Choroid plexus epithelial cell (primary cell): ENCODE measurements at places on chromosomes 3 and 15.

GRCh38 chr3:104436506-104436905 lies 930.2 kb upstream of the ALCAM start:
- no peak for DNase-seq

DNA sequence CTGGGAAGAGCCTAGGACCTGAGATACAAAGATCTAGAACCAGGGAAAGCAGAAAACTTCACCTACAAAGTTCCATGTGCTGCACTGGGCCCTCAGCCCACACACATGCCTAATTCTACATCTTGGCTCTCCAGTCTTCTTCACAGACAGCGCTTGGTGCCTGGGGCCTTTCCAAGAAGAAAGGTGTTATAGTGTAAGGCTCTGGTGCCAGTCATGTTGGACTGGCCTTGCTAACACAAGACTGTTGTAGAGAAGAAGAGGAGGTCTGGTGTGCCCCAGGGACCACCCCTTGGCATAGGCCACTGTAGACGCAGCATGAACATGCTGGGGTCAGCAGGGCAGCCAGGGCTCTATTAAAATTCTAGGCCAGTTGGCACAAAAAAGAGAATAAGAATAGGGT lies 226.2 kb upstream of the CTNNB1 start:
- no peak for DNase-seq

DNA sequence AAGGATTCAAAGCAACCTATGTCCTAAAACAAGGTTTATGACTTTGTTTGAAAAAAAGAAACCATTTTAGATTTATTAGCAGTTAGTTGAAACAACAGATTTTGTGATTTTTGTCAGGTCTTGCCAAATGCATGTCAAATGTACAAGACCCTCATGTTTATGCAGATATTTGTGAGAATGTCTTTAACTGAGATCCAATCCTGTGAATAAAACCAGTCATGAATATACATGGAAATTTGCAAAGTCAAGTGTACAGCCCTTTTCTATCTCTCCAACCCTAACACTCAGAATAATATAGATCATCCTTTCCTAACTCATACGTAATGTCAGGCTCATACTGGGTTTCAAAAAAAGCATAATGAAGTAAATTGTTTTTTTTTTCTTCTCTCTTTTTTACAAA lies 76.4 kb downstream of the DUT start:
- DNase-seq, result no peak

DNA sequence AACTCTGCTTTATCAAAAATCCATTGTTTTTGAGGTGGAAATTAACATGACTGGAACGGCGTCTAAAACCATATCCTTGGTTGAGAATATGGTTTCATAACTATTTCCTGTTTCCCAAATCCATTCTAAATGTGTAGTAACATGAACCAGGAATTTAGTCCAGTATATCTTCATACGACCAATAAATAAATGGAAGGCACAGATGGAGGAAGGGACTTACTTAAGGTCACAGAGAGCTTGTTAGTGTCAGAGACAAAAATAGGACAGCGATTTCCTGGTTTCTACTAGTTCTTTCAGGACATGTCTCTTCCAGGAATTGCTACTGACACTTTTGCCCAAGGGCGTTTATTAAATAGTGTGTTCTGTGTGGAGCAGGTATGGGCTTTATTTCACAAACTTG lies 41.2 kb downstream of the HES1 start:
- DNase-seq, result no peak

DNA sequence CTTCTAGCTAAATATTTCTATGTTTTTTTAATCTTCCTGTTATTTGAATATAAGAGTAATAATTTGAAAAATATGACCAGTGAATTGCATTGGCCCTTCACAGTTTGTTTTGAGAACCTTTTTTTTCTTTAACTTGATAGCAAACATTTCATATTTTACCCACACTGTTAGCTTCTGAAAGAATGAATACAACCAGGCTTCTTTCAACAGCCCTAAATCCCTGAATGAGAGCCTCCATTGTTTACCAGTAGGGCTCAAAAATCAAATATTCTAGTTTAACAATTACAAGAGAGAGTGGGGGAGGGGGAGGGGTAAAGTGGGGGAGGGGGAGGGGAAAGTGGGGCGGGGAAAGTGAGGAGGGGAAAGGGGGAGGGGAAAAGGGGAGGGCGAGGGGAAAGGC lies 14.5 kb upstream of the TOP2B start:
- no peak for DNase-seq

DNA sequence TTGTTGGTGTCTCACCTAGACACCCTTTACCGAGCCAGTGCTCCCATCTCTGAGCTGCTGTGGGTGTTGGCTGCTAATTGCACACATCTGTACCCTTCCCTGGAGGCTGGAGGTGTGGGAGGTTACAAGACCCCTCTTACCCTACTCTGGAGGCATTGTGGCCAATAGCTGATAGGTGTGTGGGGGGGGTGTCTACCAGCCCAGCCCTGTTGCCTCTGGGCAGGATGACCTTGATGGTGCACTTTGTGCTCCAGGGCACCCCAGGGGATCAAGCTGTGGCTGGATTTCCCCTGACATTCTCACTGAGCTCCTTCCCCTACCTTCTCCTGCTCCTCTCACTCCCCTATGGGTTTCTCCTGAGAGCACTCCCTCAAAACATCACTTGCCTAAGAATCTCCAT lies 104.7 kb upstream of the ADPGK start:
- no peak for DNase-seq
